ENCODE measurements at places on chromosomes 11 and 22.

DNA sequence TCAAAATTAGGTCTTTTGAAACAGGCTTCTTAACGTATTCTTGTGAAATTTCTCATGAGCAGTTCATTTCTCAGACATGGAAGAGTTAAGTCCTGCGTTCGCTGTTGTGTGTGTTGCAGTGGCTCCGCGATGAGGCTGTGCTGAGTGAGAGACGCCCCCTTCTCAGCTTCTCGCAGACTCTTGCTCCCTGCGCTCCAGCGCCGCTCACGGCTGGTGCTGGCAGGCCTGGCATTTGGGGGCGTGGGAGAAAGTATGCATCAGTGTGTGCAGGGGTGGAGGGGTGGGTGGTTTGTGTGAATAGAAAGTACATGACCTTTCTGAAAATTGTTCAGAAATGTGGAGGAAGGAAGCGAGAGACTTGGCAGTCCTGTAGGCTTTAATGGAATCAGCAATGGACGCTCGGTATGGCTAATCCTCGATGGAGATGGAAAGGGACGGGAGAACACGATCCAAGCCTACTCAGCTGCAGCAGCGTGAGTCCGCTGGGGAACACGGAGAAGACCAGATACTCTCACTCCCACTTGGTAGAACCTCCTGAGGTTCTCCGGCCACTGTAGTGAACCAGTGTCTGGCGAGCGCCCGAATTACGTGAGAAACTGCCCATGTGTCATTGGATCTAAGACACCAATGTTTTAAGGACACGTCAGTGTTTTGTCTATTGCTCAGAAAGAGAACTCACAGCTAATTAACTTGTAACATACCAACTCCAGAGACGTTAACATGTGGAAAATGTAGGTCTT, 5.9 kb downstream of the TAB1 start:
- DNase-seq: no peak

GRCh38 chr11:129639300-129639699, 176.3 kb upstream of the TMEM45B start:
- peak; percentile 42 for DNase-seq

DNA sequence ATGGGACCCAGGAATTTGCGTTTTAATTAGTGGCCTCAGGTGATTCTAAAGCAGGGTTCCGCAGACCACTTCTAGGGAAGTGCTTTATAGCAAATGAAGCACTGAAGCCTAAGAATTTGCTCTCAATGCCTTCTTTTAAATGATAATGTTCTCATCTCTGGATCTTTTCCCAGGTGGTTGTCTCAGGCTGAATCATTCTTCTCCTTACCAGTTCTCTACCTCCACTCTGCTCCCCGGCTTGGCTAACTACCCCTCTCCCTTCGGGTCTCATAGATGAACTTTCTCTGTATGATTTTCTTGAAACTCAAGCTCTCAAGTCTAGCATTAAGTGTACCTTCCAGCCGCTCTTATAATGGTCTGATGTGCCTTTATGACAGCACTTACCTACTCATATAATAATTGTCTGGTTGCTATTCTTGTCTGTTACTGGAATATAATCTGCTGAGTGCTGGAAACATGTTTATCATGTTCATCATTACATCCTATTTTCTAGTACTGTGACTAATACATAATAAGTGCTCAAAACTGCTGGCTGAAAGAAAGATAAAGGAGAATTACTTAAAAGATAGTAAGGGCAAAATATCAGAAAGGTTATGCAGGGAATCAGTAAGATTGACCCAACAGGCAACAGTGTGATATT, 195.9 kb upstream of the SESN3 start:
- DNase-seq: no peak

DNA sequence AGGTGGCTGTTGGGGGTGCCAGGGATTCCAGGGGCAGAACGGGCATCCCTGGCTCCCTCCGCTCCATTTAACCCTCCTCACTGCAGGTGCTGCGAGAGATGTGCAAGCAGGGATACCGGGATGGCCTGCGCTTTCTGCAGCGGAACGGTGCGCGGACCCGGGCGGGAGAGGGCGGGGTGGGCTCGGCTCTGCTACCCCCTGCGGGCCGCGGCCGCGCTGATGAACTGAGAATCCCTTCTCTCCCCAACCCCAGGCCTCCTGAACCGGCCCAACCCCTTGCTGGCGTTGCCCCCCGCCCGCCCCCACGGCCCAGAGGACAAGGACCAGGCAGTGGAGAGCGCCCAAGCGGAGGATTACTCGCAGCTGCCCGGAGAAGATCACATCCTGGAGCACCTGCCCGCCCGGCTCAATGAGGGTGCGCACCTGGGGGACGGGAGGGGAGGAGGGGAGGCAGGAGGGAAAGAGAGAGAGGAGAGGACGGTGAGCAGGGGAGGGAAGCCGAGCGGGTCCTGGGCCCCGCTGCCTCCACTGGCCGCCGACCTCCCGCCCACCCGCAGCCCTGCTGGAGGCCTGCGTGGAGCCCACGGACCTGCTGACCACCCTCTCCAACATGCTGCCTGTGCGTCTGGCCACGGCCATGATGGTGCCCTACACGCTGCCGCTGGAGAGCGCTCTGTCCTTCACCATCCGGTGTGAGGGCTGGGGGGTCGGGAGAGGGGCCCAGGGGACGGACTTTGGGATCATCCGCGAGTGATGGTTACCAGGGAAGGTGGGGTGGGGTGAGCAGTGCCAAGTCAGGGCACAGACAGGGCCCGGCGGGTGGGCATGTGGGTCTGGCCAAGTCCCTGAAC, 4.1 kb upstream of the CRACR2B start:
- DNase-seq: no peak

DNA sequence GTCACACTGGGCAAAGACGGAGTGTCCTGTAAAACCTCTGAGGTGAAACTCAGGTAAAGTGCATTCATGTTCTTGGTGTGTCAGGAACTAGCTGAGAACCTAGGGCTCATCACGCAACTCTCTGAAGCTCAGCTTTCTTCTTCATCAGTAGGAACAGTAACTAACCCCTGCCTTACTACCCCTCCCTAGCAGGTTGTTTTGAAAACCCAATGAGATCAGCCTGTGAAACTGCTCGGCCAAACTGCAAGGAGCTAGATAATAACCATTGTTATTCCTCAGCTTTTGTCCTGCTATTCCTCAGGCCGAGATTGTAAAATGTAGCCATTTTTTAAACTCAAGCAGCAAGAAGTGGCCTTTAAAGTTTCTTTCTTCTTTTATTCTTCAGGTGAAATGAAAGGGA, 9.8 kb upstream of the FJX1 start:
- DNase-seq: no peak

GRCh38 chr11:1815751-1816150, 19.0 kb upstream of the SYT8 start:
- DNase-seq: no peak

DNA sequence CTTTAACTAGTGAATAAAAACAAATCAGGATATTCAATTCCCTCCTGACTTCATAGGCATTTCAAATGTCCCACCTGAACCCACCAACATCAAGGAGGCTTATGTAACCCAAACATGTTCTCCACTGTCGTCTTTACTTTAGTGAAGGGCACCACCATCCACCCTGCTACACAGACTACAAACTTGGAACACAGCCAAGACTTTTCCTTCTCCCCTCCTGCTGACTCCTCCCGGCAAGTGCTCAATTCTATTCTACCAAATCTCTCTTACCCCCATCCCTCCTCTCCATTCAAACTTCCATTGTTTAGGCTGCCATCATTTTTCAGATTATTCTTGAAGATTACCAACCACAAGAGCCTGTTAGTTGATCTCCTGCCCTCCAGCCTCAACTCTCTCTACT, 24.3 kb downstream of the SAAL1 start:
- no peak for DNase-seq

- DNase-seq: no peak
Observed at GRCh38 chr11:67404515-67405195, 772 bp downstream of the TBC1D10C start.

- no peak for DNase-seq
Observed at GRCh38 chr22:19710020-19710768, 4.1 kb upstream of the SEPTIN5 start.

DNA sequence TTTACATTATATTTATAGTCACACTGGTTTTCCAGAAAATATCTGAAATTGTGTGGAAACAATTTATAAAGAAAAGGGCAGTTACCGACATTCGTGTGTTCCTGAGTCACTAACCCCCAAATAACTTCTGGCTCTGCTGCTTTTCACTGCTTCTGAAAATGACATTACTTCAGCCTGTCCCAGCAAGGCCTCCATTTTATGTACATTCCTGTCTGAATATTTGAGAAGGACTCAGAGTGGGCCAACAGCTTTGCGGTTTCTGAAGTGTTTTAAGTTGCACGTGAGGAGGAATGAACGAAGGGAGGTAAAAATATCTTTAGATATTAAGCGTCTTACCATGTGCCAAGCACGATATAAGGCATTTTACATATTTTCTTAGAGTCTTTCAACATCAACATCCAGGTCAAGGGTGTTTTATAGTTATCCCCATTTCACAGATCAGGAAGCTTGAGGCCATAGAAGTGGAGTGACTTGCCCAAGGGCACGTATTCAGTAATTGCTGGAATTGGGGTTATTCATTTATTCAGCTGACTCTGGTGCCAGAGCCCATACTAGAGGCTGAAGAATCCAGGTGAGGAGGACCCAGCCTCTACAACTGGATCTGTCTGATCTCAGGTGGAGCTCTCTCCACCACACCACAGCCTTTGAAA, 30.8 kb upstream of the WNT11 start:
- no peak for DNase-seq

DNA sequence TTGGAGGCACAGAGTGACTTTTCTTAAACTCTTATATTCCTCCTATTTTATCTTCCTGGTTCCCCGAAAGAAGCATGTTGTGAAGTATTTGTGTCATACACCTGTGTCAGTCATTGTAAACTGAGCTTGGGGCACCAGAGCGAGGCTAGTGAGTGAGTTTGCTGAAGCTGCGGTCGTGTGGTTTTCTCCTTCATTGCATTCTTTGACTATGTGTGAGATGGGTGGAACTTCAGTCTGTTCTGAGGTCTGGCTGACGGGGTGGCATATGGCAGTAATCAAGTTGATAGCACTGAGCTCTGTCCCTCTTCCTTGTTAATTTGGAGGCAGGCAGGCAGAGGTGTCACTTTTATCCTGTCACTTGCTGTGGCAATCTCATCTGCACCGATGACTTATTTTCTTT, 4.2 kb downstream of the VPS26B start:
- no peak for DNase-seq

DNA sequence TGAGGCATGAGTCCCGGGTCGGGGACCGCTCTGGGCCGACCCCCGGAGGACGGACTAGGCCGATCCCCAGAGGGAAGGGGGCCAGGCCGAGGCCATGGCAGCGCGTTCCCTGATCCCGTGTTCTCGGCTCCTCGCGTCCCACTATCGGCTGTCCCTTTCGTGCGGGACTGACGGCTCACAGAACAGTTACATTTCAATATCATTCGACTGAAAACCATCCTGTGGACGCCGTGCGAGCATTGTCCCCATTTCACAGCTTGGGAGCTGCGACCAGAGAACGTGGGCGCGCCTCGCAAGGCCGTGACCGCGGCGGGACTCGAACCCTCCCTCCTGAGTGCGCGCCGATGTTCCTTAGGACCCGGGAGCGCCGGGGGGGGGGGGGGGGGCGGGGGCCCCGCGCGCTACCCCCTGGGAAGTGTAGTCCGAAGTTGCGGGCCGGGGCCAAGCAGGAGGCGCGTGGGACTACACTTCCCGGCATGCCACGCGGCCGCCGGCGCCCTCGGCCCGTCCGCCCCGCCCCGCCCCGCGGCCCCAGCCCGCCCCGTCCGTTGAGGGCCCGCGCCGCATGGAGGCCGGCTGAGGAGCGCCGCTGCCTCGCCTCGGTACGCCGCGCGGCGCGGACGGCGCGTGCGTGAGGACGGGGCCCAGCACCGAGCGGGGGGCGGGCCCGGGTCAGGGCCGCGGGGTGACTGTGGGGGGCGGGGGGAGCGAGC, at the start of gene TRABD:
TRABD (plus strand) TSS at position 539 of the 713 bp plus-strand sequence. CDS start 7,148 bp downstream, outside the sequence.
- DNase-seq: peak; percentile 86

DNA sequence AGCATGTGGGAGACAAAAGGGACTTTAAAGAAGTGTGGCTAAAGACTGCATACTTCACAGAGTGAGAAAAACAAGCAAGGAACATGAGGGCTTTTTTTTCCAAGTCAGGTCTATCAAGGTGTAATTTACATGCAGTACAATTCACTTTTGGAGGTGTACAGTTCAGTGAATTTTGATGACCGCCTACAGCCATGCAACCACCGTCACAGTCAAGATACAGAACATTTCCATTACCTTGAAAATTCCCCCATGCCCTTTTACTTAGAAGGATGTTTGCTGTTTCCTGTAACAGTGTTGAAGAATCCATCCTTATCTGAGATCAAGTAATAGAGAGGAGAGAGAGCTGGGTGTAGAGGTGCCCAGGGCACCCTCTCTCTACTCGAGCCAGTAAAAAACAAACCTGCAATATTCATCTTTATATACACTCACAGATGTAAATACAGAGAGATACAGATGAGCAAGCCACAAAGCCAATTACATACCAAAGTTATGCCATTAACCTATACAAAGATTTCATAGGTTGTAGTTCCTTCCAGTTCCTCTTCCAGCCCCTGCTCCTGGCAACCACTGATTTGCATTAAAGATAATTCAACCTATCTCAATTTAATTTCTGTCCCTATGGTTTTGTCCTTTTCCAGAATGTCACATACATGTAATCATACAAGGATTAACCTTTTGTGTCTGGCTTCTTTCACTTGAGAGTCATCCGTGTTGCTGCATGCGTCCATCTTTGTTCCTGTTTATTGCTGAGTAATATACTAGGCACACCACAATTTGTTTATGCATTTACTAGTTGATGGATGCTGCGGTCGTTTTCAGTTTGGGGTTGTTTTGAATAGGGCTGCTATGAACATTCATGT, 35.0 kb upstream of the RASD2 start:
- DNase-seq: no peak

- DNase-seq: no peak
Observed at GRCh38 chr11:120778685-120779490, 245.0 kb upstream of the TBCEL start.

GRCh38 chr11:75597636-75598035, 35.6 kb downstream of the SERPINH1 start:
- no peak for DNase-seq

- no peak for DNase-seq
Observed at GRCh38 chr11:10747733-10748132, 3.3 kb upstream of the CTR9 start.

- DNase-seq: no peak
Observed at GRCh38 chr11:116112087-116112935, 608.1 kb upstream of the CADM1 start.

DNA sequence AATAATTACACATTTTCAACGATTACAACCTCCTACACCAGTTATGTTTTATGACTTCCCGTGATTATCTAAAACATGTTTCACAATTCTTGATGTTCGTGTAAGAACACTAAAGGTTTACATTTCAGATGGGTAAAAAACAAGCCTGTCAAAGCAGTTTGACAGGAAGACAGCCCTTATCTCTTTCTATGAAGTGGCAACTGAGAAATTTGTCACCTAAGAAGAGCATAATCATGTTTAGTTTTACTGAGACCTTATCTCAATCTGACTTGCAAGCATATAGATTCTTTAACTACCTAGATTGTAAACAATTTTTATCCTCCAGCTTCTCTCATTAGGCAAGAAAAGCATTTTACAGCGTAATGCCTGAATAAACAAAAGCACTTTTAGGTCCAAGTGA, 218.4 kb upstream of the ZBED5 start:
- DNase-seq: no peak

GRCh38 chr11:111460856-111461255, 51.3 kb downstream of the BTG4 start:
- no peak for DNase-seq

- no peak for DNase-seq
Observed at GRCh38 chr22:32761251-32761903, 40.1 kb upstream of the TIMP3 start.

GRCh38 chr22:36182056-36182455, 19.6 kb downstream of the APOL4 start:
- DNase-seq: no peak
